GM12878 (cell line): ENCODE measurements at places on chromosomes 4 and X. TPM values are rescaled to one million over a fixed set of nuclear protein-coding genes. Genes with fewer than 3 reads are reported as not detected.

DNA sequence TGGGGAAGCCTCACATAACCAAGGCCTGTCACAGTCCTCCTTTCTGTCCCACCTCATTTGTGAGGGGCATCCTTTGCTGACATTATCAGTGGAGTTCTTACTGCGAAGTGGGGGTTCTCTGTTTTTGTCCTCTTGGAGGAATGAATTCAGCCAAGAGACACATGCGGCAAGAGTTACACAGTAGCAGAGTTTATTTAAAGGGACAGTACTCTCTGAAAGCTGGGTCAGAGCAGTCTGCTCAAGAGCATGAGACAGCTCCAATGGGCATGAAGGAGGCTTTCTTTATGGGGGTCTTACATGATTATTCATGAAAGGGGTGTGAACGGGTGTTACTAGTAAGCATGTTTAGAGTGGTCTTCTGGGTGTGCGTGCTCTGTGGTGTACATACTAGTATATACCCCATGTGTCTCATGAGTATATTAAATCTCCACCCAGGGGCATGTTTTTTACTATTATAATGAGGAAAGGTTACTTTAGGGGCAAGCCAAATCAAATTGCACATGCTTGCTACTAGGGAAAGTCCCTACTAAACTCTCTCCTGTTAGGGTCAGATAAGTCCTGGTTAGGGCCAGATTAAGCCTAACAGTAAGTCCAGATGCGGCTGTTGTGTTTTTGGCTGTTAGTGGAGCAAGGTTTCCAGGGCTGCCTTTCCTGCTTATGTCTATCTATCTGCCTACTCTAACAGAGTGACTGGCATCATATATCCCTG lies 19.8 kb upstream of the LGI2 start:
- no peak for DNase-seq

DNA sequence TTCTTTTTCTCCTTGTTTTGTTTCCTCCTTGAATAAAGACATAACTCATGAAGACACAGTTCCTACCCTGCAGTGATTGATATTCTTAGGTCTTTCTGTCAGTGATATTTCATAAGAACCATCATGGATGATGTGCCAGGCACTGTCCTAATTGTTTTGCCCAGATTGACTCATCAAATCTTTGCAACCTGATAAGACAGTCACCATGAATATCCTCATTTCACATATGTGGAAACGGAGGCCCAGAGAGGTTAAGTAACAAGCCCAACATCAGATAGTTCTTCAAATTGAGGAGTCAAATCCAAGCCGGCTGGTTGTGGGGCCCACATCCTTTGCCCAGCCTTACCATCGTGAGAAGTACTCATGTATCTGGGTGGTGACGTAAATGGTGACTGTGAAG lies 69.9 kb downstream of the SEL1L3 start:
- no peak for DNase-seq

- DNase-seq: no peak
Observed at GRCh38 chr4:146465628-146466027, 56.1 kb downstream of the SLC10A7 start.

DNA sequence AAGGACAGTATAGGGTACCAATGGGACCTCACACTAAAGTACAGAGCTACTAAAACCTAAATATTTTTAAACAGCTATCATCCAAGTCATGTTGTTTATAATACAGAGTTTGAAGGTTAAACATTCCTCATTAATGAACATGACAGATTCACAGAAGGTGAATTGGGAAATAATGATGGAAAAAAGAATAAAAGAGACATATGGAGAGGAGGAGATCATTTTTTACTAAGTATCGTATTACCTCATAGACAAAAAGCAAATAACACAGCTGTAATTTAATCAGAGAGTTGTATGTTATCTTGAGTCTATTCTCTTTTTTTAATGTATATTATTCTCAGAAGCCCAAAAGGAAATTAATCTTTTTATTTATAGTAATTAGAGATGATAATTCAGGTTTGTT lies 7.9 kb downstream of the PLK4 start:
- no peak for DNase-seq

- no peak for DNase-seq
Observed at GRCh38 chrX:100745806-100746537, 14.1 kb upstream of the SYTL4 start.

GRCh38 chr4:153595894-153596601 lies 88.0 kb upstream of the TLR2 start:
- no peak for DNase-seq

GRCh38 chr4:102733084-102733483 lies 27.7 kb downstream of the MANBA start:
- no peak for DNase-seq

DNA sequence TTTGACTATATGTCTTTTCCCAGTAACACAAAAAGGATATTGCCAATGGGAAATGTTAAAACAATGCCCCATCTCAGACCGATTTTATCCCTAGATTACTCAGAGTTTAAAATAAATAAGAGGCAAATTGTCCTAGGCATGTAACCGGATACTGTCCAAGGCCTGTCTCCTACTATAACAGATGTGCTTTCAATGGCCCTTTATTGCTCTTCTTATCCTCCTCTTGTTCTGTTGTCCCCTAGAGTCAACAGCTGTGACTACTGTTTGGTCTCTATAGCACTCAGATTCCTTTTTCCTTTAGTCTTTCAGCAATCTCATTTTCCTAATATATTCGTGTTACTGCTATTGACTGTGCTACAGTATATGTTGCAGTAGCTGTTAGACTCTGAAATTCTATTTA lies 66.8 kb upstream of the PLS3 start:
- DNase-seq: no peak

DNA sequence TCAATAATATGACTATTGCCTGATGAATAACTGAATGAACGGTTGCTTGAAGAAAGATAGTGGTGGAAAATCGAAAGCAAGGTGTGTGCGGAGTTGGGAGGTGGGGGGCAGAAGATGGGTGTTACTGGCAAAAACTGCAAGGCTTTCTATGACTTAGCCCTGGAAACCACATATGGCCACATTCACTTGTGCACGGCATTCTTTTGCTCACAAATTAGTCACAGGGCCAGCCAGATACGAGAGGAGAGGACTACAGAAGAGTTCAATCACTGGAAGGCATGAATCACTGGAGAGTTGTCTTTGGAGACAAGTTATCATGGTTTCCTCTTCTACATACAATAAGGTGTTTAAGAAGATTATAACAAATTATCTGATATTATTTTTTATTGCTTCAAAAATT lies 626.5 kb upstream of the CPEB2 start:
- no peak for DNase-seq

GRCh38 chr4:60683973-60684372 lies 516.2 kb upstream of the ADGRL3 start:
- DNase-seq: no peak

- no peak for DNase-seq
Observed at GRCh38 chr4:132572210-132572609, 576.9 kb upstream of the PCDH10 start.

DNA sequence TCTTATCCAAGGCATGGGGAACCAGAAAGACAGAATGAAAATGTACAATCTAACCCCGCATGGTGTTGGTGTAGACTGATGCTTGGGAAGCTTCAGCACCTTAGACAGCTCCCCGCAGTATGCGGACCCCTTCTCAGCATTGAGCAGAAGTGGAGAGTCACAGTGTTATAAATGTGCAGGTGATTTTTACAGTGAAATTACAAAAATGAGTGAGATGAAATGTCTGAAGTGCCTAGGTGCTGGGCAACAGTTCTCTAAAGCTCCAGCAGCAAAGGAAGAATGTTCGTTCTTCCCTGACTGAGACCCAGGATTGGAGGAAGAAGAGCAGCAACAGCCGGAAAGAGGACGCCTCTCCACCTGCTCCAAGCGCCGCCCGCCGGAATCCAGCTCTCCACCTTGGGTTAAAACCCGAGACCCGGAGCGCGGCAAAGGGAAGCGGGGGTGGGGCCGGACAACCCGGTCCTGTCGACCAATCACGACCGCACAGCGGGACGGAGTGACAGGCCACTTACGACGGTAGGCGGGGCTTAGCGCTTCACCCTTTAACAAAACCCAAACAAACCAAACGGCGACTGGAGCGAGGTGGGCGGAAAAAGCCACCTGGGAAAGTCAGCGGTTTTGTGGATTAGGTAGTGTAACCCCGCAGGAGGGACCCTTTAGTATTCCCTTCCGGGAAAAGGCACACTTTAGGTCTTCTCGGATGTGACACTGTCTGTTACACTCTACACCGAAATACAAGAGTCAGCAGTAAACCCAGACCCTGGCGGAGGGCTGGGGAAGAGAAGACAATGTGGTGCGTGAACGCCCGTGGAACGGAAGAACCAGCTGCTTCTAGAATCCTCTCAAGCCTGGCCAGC lies at the start of gene GLRA3:
GLRA3 (minus strand) TSS at position 403 of the 857 bp plus-strand sequence. CDS start 436 bp downstream, outside the sequence.
- DNase-seq: no peak

DNA sequence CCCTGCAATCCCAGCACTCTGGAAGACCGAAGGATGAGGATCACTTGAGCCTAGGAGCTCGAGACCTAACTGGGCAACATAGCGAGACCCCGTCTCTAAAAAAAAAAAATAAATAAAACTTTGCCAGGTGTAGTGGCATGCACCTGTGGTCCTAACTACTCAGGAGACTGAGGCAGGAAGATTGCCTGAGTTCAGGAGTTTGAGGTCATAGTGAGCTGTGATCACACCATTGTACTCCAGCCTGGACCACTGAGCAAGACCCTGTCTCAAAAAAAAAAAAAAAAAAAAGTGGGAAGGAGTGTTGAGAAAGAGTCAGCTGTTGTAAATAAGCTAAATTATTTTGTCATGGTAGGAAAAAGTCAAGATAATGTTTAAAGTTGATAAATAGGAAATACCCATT lies 27.5 kb upstream of the IQSEC2 start:
- no peak for DNase-seq

DNA sequence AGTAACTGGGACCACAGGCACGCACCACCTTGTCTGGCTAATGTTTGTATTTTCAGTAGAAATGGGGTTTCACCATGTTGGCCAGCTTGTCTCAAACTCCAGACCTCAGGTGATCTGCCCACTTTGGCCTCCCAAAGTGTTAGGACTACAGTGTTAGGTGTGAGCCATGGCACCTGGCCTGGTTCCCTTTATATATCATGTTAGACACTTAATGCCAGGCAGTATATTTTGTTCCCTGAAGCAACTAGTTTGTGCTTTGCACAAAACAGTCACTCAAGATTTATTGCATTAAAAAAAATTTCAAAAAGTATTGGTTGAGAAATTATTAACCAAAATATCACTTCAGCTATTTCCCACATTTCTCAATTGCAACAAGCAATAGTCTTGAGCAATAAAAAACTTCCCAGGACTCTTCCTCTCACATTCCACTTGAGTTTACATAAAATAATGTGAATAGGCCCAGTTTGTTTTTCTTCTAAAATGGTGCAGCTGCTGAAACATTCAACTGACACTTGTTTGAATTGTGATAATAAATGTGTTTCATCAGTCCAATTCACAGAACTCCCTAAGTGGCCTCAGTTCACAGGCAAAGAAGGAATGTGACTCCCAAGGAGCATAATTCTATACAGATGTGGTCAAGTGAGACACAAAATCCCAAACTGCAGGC lies 22.7 kb downstream of the CXCL1 start:
- DNase-seq: no peak

- DNase-seq: no peak
Observed at GRCh38 chr4:179344861-179345260, 1902.6 kb upstream of the AGA start.

- no peak for DNase-seq
Observed at GRCh38 chr4:181476508-181476890, 766.7 kb upstream of the TENM3 start.

DNA sequence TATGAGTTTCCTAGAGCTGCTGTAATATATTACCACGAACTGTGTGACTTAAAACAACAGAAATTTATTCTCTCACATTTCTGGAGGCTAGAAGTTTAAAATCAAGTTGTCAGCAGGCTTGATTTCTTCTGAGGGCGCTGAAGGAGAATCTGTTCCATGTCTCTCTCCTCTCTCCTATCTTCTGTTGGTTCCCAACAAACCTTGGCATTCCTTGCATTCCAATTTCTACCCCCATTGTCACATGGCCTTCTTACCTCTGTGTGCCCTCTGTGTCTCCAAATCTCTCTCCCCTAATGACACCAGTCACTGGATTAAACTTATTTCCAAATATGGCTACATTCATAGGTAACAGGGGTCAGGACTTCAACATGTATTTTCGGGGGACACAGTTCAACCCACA lies 672.7 kb downstream of the RPA4 start:
- DNase-seq: no peak

- DNase-seq: no peak
Observed at GRCh38 chr4:6365545-6366086, 96.0 kb downstream of the WFS1 start.

DNA sequence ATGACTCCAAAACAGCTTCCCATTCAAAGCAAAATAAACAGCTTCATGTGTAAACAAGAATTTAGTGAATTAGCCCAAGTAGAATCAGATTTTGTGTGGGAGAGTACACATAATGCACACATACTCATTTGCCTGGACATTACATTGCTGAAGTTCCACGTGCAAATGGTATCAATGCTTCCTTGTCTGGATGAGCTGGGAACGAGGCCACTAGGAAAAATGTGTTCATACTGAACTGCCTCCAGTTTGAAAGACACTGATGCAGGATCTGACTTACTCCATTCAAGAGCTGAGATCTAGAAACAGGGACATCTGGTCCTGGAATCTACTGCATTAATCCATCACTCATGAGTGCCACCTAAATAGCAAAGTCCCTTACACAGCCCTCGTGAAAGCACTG lies 228.0 kb downstream of the APBB2 start:
- no peak for DNase-seq

- DNase-seq: peak; percentile 39
Observed at GRCh38 chr4:128516301-128516969, 228.8 kb upstream of the PGRMC2 start.

GRCh38 chrX:25600776-25601175 lies 537.4 kb upstream of the MAGEB18 start:
- no peak for DNase-seq

DNA sequence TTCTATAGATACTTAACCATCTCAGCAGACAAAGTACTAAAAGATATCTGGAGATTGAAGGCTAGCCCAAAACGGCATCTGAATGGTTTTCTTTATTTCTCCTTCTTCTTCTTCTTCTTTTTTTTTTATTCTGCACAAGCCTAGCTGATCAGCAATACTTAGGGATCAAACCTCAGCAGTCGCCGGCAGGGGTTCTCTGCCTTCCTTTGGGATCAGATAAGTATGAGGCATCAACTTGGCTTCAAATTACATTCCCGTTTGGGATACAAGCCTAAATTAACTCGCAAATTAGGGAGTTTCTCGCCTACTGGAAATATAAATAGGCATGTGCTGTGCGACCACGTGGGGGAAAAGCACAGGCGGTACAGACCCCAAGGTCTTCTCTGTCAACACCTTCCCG lies 730 bp downstream of the CT55 start:
- DNase-seq: no peak

DNA sequence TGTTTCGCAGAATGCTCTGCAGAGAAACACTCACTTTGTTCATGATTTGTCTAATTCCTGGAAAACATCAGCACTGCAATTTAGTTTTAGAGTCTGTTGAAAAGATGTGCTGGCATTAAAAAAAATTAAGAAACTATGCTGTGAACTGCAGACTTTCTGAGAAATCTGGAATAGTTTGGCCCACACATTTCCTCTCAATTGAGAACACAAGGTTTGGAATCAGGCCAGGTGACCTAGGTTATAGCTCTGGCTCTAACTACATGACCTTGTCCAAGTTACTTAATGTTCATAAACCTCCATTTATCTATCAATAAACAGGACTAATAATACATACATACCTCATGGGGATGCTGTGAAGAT lies 61.4 kb upstream of the ENPEP start:
- no peak for DNase-seq

DDIT4L gene
- 0.08 TPM in 1 of 2 replicates, not detected in the other for total RNA-seq

MTMR8 gene
- total RNA-seq: 3.0 and 3.3 TPM in 2 replicates

GPR173 gene
- total RNA-seq: 0.10 and 0.11 TPM in 2 replicates

F9 gene
- 0.08 and 0.18 TPM in 2 replicates for total RNA-seq

EXOC1L gene
- not detected in 2 replicates for total RNA-seq

ZCCHC18 gene
- total RNA-seq: 1.7 and 2.6 TPM in 2 replicates

NDP gene
- not detected in 2 replicates for total RNA-seq

PGM2 gene
- 39.2 and 41.1 TPM in 2 replicates for total RNA-seq
